ENCODE measurements at places on chromosomes 1 and 21. TPM values are rescaled to one million over a fixed set of nuclear protein-coding genes. Genes with fewer than 3 reads are reported as not detected.

The MCL1 gene
- 144 TPM for total RNA-seq

The KRTAP19-1 gene
- total RNA-seq: not detected

The PROK1 gene
- total RNA-seq: not detected

The NUF2 gene
- 39.3 TPM for total RNA-seq

The ZBED6 gene
- 4.8 TPM for total RNA-seq
